ENCODE measurements at places on chromosomes 1 and 21.

- DNase-seq = no peak
These were observed 29.6 kb upstream of the CCN1 start for GRCh38 chr1:85550784-85551516.

DNA sequence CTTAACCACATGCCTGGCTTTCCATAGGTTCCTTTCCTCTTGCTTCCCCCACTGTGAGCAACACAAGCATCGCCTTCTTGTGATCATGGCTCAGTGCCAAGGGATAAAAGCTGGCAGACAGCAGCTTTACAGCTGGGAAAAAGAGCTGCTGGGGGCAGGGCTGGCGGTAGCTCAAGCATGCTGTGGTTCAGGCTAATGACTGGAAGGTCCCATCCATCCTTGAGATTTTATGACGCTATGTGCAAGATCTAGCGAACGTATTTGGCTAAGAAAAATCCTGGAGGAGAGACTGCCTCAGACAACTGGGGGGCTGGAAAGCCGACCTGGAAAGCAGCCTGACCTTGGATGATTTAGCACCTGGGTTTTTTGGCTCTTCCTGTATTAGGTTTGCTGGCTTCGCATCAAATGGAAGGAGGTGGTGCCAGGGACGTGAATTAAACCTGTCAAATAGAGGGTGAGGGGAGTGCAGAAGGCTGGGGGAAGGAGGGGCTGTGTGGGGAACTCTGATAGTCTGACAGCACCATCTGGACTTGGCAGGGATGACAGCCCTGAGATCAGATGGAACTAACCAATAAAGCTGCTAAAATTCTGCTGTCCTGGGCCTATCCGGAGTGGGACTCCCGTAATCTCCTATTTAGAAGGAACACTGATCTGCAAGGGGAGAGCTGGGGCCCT is 34.8 kb downstream of the ZMYND12 start:
- no peak for DNase-seq

GRCh38 chr21:17461582-17461981 is 51.3 kb upstream of the CXADR start:
- DNase-seq = no peak

- DNase-seq = no peak
These were observed 10.9 kb downstream of the LRP8 start for GRCh38 chr1:53316766-53317581.

- no peak for DNase-seq
These were observed 59.5 kb downstream of the KLHDC7A start for GRCh38 chr1:18540136-18540765.

DNA sequence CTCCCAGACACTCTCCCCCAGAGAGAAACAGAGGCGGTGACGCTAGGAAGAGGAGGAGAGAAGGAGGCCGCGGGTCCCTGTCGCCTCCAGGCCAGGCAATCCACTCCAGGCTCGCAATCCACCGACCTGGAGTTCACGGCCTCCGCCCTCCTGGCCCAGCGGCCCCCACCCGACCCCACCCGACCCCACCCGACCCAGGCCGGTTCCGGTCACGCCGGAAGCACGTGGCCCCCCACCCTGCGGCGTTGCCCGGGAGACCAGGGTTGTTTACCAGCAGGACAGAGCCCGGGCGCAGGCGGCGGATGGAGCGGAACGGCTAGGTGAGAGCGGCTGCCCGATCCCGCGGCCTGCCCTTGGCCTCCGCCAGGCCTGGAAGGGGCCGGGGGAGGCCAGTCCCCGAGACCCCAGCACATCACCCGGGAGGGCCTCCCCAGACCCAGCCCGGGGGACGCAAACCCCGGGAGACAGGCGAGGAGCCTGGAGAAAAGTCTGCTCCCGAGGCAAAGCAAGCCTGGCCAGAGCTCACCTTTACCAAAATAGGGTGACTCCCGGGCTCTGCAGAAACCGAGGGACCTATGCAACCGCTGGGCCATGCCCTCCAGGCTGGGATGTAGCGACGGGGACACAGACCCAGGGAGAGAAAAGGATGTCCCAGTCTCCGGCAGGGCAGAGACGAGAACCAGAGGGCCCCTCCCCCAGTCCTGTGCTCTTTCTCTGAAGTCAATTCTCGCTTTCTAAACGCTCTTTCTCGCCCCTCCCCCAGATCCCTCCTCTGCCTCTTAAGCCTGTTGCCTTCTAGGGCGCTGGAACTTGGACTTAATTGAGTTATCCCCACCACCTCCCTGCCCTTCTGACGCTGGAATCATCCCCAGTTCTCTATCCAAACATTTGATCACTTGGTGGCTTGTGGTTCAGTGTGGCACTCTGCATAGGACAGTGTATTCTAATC is at the start of the genes PLA2G2C and UBXN10:
TSS of gene PLA2G2C (minus strand) at position 685 of the 949 bp plus-strand sequence. CDS start 9,155 bp downstream, outside the sequence.
TSS of gene UBXN10 (plus strand) at position 263 of the 949 bp plus-strand sequence. CDS start 4,466 bp downstream, outside the sequence.
- peak; percentile 48 for DNase-seq

- no peak for DNase-seq
These were observed 41.9 kb downstream of the RSPH1 start for GRCh38 chr21:42453986-42454570.

DNA sequence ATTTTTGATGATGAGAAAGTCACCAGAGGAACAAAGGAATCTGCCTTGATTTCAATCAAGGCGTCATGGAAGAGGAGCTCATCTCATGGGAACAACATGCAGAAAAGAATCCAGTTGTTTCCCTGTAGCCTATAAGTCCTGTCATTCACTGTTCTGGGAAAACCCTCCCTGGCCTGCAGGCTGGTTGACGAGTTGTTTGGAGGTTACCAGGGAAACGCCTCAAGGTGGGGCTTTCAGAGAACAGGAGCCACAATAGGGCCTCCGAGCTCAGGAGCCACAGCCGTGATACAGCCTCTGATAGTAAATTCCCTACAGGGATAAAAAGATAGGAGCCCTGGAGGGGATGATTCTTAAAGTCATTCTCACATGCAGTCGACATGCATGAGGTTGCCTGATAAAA is 135.2 kb downstream of the PSMG1 start:
- DNase-seq = no peak

DNA sequence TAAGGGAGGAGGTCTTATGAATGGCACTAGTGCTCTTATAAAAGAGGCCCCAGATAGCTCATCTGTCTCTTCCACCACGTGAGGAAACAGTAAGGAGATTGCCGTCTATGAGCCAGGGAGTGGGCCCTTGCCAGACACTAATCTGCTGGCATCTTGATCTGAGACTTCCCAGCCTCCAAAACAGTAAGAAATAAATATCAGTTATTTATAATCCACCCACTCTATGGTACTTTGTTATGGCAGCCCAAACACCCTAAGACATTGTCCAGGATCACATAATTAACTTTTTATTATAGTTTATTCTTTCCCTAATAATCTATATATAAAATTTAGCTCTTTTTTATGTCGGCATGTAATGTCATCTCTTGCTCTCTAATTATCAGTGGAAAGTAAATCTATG is 144.0 kb upstream of the IRF2BP2 start:
- DNase-seq = no peak

GRCh38 chr1:235923466-235924021 is 56.8 kb upstream of the LYST start:
- DNase-seq = no peak

DNA sequence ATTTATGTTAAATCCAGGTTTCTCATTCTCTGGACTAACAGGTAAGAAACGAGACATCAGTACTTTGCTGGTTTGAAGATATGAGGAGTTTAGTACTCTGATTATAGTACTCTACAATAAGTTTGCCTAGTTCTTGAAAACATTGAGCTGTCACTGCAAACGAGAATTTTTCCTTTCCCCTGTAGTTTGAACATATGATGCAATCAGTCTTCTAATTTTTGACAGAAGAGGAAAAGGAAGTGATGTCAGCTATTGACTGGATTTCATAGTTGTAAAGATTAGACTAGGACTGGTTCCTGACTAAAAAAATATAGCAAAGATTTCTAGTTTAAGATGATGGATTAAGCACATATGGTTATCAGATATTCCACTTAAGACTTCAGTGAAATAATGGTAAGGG is 461.9 kb downstream of the LRRIQ3 start:
- DNase-seq = no peak

- DNase-seq = no peak
These were observed at the start of gene BLACAT1 for GRCh38 chr1:205455581-205456382. Gene BLACAT1 (minus strand): TSS chr1:205456045.

- no peak for DNase-seq
These were observed 274.4 kb upstream of the CXADR start for GRCh38 chr21:17238468-17238867.

GRCh38 chr1:169456029-169456428 is 28.8 kb upstream of the CCDC181 start:
- DNase-seq = no peak

GRCh38 chr21:16377857-16378256 is 648.1 kb downstream of the USP25 start:
- no peak for DNase-seq

DNA sequence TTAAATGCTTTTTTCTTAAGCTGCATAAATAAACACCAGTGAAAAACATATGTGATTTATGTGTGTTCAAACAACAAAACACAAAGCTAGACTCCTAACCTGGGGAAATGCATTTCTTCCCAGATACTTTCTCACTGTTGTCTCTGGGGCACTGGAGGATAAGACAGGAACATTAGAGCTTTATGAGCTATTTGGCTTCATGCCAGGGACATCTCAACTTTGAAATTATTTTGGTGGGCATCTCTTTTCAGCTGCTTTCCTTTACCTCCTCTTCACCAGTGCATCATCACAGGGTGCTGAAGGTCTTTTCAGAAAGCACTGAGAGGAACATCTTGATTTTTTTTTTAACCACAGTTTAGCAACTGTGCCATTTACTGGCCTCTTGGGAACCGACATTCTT is 212.9 kb downstream of the DNM3 start:
- DNase-seq = no peak

DNA sequence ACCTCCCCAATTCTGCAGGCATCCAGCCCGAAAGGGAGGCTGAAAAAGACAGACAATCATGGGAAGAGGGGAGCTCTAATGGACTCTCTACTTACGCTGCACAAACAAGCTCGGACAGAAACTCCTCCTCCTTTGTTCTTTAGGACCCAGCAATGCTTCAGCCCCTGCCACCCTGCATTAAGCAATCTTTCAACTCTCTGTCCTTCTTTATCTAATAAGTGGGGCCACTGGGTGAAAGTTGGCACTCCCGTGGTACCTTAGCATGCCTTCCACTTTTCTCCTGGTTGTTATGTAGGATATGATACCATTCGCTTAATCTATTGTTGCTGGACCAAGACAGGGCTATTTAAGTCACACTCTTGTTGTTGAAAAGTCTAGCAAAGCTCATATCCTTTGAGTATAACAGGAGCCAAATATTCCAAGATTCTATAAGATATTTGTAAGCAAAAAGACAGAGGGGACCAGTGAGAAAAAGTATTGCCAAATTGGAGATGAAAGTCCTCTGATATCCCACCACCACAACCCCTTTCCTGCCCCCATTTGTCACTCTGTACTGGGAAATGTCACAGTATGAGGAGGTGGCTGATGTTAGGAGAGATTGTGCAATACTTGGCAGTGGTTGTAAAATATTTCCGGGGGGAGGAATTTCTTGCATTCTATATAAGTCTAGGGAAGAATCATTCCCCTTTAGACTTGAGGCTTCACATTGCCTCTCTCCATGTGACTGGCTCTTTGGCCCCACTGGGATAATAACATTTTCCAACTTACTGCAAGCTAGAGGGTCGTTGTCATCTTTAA is 137.3 kb upstream of the GJB5 start:
- no peak for DNase-seq

DNA sequence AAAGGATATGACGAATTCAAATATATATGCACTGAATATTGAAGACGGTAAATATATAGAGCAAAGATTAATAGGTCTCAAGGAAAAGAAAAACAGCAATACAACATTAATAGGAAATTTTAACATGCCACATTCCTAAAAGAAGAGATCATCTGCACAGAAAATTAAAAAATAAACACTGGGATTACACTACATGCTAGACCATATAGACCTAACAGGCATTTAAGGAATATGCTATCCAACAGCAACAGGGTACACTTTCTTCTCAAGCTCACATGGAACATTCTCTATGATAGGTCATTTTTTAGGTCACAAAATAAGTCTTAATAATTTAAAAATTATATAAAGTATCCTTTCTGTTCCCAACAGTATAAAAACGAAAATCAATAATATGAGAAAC is 1038.3 kb downstream of the KCNT2 start:
- no peak for DNase-seq

DNA sequence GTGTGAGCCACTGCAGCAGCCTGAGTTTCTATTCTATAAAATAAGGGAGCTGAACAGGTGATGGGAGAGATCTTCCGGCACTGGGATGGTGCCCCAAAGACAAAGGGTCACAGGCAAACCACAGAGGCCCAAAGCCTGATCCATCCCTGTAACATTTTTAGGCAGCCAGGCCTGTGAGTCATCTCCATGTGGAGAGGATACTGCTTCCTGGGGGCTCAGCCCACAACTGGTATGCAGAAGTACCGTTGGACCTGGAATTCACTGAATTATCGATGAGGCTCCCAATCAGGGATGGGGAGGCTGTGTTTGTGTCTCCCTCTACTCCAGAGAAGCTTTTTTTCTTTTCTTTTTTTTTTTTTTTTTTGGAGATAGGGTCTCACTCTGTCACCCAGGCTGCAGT is 48.8 kb upstream of the WASF2 start:
- DNase-seq = no peak

DNA sequence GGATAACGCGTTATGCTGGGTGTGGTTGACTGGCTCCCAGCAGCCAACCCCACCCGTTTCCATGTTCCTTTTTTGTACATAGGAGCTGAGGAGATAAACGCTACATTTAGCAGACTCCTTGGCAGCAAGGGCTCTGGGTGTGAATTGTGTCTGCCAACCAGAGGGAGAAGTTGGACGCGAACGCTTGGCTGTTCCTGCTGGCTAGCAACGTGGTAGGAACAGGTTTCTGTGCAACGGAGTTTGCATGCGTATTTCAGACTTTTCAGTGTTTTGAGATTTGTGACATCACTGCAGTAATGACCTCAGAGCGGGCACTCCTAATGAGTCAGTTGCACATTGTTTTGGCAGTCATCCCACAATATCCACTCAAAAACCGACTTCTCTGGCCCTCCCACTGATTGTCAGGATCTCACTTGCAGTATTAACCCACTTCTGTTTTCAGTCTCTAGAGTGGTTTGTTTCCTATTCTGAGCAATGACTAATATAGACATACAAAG is 98.7 kb upstream of the RGS1 start:
- no peak for DNase-seq

GRCh38 chr1:41562328-41562727 is 77.8 kb upstream of the EDN2 start:
- no peak for DNase-seq

DNA sequence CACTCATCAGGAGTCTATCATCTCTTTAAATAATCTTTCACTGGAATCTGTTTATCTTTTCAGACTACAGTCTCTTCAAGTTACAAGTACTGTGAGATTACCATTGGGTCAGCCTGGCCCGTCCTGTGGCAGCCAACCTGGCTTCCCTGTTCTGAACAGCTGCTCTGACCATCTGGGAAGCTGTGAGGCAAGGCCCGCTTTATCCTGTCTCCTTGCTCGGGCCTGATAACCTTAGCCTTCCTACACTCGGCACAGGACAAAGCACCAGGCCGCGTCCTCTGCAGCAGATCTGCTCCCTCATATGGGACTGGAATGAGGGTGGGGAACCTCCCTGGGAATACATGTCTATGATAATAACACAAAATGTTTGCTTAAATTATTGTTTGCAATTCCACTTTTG is 113.3 kb downstream of the PTPN14 start:
- DNase-seq = no peak

GRCh38 chr1:86858524-86859261 is 55.2 kb downstream of the SELENOF start:
- DNase-seq = no peak

- no peak for DNase-seq
These were observed 48.9 kb upstream of the ZNF326 start for GRCh38 chr1:89945852-89946476.

- no peak for DNase-seq
These were observed 1.2 kb downstream of the LENEP start for GRCh38 chr1:154994591-154994990.
